ENCODE measurements at places on chromosomes 3 and 15.

GRCh38 chr15:78087951-78088772 lies 4.2 kb upstream of the SH2D7 start:
- DNase-seq, result peak; percentile 21

DNA sequence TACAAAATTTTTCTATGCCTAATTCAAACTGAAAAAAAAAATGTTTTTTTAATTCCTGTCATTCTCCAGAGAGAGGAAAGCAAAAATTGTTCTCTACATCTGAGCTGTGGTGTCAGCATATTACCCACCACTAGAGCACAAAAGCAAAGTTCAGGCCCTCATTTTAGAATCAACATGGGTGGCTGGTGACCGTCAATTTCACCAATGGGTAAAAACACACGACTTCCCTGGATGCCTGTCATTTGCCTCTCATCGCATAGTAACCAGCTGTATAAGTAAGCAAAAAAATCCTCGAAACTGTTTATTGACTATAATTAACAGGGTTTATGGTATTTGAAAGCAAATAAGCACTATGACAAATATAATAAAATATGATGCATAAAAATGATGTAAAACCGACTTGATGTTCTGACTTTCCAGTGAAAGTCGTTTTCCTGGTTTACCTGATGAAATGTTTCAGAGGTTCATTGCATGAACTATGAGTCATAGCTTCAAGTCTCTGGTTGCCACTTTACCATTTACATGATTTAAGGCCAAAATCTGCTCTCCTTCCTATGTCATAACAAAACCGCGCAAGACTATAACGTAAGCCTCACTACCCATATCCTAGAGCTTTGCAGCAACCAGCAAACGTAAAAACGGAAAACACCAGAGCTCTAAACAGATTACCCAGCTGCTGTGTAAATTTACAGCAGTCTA lies 60.5 kb downstream of the THBS1 start:
- no peak for DNase-seq

- no peak for DNase-seq
Measured at GRCh38 chr3:194740859-194741491, 55.3 kb downstream of the FAM43A start.

DNA sequence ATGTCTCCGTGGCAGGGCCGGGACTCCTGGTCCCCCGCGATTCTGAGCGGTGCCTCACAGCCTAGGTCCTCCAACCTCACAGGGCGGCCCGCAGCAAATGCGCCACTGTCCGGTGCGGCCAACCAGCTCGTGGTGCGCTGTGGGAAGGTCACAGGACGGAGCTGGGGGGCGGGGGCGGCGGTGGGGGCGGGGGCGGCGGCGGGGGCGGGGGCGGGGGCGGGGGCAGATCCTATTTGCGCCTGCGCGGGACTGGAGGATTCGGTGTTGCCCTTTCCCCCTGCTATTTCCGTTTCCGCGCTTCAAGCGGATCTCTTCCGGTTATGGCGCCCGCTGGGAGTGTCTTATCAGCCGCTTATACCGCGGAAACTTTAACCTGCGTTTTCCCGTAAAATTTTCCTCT lies 106.7 kb upstream of the SNRPN start:
- DNase-seq, result no peak

GRCh38 chr15:92061511-92062195 lies 208.1 kb downstream of the SLCO3A1 start:
- no peak for DNase-seq

DNA sequence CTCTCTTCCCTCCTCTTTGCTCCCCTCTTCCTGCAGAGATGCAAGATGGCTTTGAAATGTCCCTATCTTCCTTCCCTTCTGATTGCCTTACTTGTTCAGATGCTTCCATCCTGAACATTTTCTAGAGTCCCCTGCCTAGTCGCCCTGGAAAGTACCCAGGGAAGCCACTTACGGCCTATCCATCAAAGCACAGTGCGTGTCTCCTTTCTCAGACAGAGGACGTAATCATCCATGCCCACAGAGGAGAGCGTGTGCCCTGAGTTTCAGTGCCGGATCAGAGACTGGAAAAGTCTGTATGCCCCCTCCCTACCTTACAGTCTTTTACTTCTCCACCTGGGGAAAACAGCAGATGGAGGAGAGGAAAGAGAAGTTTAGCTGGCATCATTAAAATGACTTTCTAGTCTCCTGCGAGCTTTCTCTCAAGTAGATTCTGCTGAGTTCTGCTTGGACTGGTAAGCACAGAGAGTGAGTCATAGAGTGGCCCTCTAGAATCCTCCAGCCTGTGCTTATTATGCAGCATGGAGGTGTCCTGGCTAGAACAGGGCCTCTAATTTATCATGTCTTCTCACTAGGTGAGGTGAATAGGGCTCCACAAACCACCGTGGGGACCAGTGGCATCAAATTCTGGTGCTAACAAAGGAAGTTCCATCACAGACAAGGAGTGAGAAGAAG lies 114.6 kb downstream of the SLCO3A1 start:
- no peak for DNase-seq

DNA sequence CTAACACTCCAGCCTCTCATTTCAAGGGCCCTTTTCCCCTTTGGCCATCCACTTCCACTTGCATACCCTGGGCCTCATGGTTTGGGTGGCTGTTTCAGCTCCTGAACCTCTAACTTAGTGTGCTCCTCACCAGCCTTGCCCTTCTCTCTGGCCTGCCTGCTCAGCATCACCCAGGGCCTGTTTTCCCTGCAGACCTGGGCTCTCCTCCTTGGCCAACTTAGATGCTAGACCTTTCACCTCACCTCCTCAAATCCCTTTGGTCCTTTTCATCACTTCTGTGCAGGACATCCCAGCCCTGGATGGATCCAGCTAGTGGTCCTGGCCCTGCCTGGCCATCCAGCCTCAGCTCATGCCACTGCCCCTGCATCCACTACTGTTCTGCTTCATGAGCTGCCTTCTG lies 95.4 kb downstream of the CACNA1D start:
- DNase-seq, result no peak

- no peak for DNase-seq
Measured at GRCh38 chr3:123618076-123618708, 33.3 kb upstream of the HACD2 start.

GRCh38 chr3:10376353-10376752 lies 55.4 kb upstream of the SEC13 start:
- no peak for DNase-seq

- DNase-seq, result no peak
Measured at GRCh38 chr15:85489773-85490493, 109.5 kb downstream of the AKAP13 start.

DNA sequence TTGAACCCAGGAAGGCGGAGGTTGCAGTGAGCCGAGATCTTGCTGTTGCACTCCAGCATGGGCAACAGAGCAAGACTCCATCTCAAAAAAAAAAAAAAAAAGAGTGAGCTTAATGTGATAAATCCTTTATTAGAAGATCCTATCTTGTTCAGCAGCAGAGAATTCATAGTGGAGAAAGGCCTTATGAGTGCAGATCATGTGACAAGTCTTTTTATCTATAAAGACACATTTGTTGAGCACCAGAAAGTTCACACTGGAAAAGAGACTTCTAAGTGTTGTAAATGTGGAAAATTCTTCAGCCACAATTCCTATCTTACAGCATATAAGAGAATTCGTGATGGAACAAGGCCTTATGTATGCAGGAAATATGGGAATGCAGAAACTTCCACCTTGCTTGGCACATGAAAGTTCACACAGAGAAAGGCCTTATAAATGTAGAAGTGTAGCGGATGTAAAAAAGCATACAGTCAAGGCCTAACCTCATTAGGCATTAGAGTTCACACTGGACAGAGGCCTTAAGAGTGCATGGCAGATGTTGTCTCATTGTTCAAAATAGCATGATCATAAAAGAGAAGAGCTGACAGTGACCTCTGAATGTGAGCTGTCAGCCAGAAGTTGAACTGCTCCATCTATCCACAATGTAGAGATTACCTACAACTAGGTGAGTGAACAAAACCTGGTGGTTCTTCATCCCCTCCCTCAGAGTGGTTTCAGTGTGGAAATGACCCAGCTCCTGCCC lies 16.7 kb downstream of the ADAM10 start:
- no peak for DNase-seq

Data from CD4-positive, alpha-beta T cell treated with Interferon gamma for 1 hour (primary cell).